T-helper 2 cell treated with Interferon-gamma antibody and Interleukin-4, amounts not matched to agents 100 ng/mL and 5 ng/mL, for 36 hours (primary cell): ENCODE measurements at places on chromosomes 1 and 21. TPM values are rescaled to one million over a fixed set of nuclear protein-coding genes. Genes with fewer than 3 reads are reported as not detected.

RSPO1 gene
- total RNA-seq = not detected in 2 replicates

S100A7 gene
- not detected in 2 replicates for total RNA-seq

PEAR1 gene
- 0.09 TPM in 2 replicates for total RNA-seq

SPRR2B gene
- not detected in 2 replicates for total RNA-seq

CEP350 gene
- total RNA-seq = 51.2 and 51.3 TPM in 2 replicates

HCN3 gene
- 2.9 and 3.8 TPM in 2 replicates for total RNA-seq

CELA2A gene
- total RNA-seq = not detected in 2 replicates

ADAMTSL4 gene
- total RNA-seq = 0.39 and 0.41 TPM in 2 replicates

PALMD gene
- not detected in 2 replicates for total RNA-seq

TAF12 gene
- total RNA-seq = 35.1 and 35.2 TPM in 2 replicates

CDC20 gene
- total RNA-seq = 157 and 166 TPM in 2 replicates

PRR9 gene
- not detected in 2 replicates for total RNA-seq

CLCNKA gene
- total RNA-seq = not detected in 2 replicates

DMBX1 gene
- total RNA-seq = 0.05 TPM in 1 of 2 replicates, not detected in the other

KIAA0040 gene
- 88.2 and 90.1 TPM in 2 replicates for total RNA-seq

ANGPTL3 gene
- not detected in 2 replicates for total RNA-seq

SPATA45 gene
- total RNA-seq = not detected in 2 replicates

TNFRSF4 gene
- total RNA-seq = 46.0 and 47.8 TPM in 2 replicates

PYHIN1 gene
- total RNA-seq = 31.2 and 32.8 TPM in 2 replicates

LUZP1 gene
- total RNA-seq = 18.6 and 20.3 TPM in 2 replicates

OLIG2 gene
- total RNA-seq = not detected in 2 replicates

MFAP2 gene
- total RNA-seq = not detected in 2 replicates

PCP4L1 gene
- not detected in 2 replicates for total RNA-seq

OR6N1 gene
- not detected in 2 replicates for total RNA-seq

TCEA3 gene
- total RNA-seq = 14.5 and 17.9 TPM in 2 replicates

DPT gene
- total RNA-seq = not detected in 2 replicates

KRTAP19-1 gene
- total RNA-seq = not detected in 2 replicates

TNNI3K gene
- total RNA-seq = not detected in 2 replicates

CALML6 gene
- total RNA-seq = 0.11 and 0.48 TPM in 2 replicates

DISC1 gene
- 10.5 TPM in 2 replicates for total RNA-seq

ADAMTS1 gene
- 4.5 and 7.9 TPM in 2 replicates for total RNA-seq

KRTAP20-4 gene
- not detected in 2 replicates for total RNA-seq
